ENCODE measurements at places on chromosomes 11 and 22. TPM values are rescaled to one million over a fixed set of nuclear protein-coding genes. Genes with fewer than 3 reads are reported as not detected.

PTGDR2 gene
- not detected for total RNA-seq

SLC5A4 gene
- 2.1 TPM for total RNA-seq

ALKBH8 gene
- 6.9 TPM for total RNA-seq

OR8B8 gene
- not detected for total RNA-seq

RELT gene
- 6.9 TPM for total RNA-seq

TESMIN gene
- 0.54 TPM for total RNA-seq

TPBGL gene
- not detected for total RNA-seq

CREB3L1 gene
- total RNA-seq, result 8.3 TPM

PVALB gene
- not detected for total RNA-seq

NUP50 gene
- total RNA-seq, result 56.7 TPM

OR10A2 gene
- total RNA-seq, result not detected

TSPAN32 gene
- total RNA-seq, result not detected

ATM gene
- total RNA-seq, result 75.9 TPM

POU2AF2 gene
- total RNA-seq, result not detected

CALCB gene
- under 0.01 TPM for total RNA-seq

SYT12 gene
- not detected for total RNA-seq

DDB1 gene
- total RNA-seq, result 319 TPM

MPZL2 gene
- total RNA-seq, result 118 TPM

ROBO4 gene
- 151 TPM for total RNA-seq

KCNJ1 gene
- total RNA-seq, result not detected

STK33 gene
- 0.19 TPM for total RNA-seq

ANGPTL5 gene
- total RNA-seq, result not detected

GGTLC3 gene
- total RNA-seq, result not detected

SLC22A8 gene
- not detected for total RNA-seq

CARD16 gene
- 42.3 TPM for total RNA-seq

SUSD2 gene
- 0.09 TPM for total RNA-seq

OR2AT4 gene
- total RNA-seq, result not detected

TENM4 gene
- under 0.01 TPM for total RNA-seq

UPB1 gene
- total RNA-seq, result 0.09 TPM

MRE11 gene
- total RNA-seq, result 11.4 TPM

CD6 gene
- total RNA-seq, result not detected

MICALL1 gene
- total RNA-seq, result 35.6 TPM

GTSE1 gene
- total RNA-seq, result 3.6 TPM

OR8I2 gene
- total RNA-seq, result not detected

OR10V1 gene
- not detected for total RNA-seq
